ENCODE measurements at places on chromosomes 13 and 19.

- no peak for DNase-seq
Observed at GRCh38 chr13:98782654-98783053, 30.2 kb upstream of the SLC15A1 start.

DNA sequence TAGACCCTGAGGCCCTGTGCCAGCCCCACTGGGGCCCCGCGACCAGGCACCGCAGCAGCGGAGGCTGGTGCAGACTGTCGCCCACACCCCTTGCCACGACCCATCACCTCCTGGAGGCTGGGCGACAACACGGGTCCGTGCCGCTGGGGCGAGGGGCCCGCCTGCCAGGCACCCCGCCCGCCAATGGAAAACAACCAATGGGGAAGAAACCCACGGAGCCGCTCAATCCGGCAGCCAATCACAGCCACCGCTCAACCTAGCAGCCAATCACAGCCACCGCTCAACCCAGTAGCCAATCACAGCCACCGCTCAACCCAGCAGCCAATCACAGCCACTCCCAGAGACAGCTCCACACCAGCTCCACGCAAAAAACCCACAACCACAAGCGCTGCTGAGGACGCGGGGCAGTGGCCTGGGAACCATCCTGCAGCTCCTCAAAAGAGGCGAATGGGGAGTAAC, 29.7 kb downstream of the GPX4 start:
- no peak for DNase-seq

GRCh38 chr19:56140583-56141416, at the start of gene ZNF444:
Gene ZNF444 (plus strand): TSS chr19:56141287. CDS start chr19:56146912, 5,625 bp downstream.
- DNase-seq = peak; percentile 99

DNA sequence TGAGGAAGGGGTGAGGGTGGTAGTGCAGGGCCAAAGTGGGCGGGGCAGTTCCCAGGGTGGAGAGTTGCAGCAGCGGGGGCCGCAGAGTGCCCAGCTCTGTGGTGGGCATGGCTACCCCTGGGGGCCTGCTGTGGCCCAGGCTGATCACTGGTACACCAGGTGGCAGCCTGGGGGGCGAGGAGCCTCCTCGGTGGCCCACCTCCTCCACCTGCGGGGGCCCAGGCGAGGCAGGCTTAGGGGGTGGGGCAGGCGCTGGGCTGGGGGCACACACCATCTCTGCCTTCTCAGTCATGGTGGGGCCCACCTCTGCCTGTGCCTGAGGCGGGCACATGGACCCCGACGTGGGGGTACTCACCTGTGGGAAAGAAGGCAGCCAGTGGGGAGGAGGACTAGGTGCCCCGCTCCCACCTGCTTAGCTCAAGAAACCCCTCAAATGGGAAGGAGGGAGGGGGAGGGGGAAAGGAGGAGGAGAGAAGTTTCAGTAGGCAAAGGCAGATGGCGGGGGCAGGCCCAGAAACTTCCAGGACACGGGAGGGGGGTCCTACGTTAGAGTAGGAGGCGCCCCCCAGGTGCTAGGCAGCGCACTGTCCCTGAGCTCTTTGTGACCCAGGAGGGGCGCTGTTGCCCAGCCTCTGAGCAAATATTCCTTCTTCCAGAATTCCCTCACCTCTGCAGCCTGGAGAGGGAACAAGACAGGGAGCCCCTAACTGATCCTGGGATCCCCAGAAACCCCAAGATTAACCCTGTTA, 1.6 kb downstream of the LYL1 start:
- no peak for DNase-seq

DNA sequence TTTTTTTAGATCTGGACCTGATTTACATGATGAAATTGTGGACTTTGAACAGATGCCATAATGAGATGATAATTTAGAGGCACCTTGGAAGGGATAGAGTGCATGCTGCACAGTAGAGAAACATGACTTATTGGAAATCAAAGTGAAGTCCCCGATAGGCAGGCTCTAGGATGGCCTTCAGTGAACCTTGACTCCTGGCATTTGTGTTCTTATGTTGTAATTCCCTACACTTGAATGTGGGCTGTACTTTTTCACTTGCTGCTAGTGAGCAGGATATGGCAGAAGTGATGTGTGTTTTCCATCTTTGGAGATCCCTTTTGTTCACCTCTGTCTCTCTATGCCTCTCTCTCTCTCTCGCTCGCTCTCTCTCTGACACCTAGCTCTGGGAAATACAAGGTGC, 1614.6 kb downstream of the PCDH9 start:
- DNase-seq = no peak

All from hippocampal formation (tissue), 2 donors.